Occipital lobe (tissue), 3 donors: ENCODE measurements at places on chromosomes 6 and 20.

DNA sequence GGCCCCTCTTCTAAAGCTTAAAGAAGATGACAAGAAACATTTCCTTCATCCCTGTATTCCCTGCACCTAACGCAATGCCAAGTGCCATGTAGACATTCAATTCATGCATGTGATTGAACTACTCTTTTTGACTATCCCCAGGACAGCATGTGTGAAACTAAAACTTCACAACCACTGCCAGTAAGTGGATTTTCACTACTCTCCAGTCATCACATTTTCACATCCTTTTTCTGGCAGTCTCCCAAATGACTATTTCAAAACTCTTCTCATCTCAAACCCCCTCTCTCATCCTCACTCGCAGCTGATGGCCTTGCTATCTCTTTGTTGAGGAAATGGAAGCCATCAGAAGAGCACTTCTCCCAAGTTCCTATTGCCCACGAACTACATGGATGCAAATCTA is 122.6 kb downstream of the OPRM1 start:
- DNase-seq: no peak

DNA sequence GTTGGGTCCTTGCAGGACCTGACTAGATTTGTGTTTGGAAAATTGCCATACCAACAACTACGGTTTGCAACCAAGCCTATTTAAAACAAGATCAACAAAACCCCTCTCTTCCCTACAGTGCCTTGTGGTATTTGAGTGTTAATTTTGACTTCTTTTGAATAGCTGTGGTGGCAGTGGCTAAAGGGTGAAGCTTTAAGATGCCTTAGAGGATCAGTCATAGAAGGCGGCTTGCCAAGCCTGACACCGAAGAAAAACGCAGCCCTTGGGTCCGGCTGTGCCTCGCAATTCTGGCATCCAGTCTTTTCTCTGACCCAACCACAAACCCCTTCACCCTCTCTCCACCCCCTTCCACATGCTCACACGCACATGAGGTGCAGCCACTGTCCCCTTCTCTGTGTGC is 32.6 kb downstream of the BMP6 start:
- no peak for DNase-seq

DNA sequence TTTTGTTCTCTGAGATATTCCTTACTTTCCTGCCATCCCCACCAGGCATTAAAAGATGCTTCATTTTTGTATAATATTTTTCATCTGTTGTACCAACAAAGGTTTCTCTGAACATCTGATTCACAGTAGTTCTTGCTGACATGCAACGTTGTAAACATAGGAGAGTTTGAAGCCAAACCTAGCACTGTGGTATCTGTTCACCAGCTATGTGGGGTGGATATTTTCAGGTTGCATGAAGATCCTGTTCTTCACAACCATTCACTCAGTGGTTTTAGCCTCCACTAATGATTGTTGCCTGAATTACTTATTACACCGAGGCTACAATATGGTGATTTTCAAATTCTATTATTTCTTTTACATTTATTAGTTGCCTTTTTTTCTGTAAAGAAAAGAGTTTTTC is 56.5 kb downstream of the EYA4 start:
- DNase-seq: no peak

- DNase-seq: no peak
Measured at GRCh38 chr20:44745598-44746366, at the start of gene KCNK15. Gene KCNK15, plus strand, starts transcription at chr20:44745865. Its CDS starts 46 bp downstream, at chr20:44745911.

DNA sequence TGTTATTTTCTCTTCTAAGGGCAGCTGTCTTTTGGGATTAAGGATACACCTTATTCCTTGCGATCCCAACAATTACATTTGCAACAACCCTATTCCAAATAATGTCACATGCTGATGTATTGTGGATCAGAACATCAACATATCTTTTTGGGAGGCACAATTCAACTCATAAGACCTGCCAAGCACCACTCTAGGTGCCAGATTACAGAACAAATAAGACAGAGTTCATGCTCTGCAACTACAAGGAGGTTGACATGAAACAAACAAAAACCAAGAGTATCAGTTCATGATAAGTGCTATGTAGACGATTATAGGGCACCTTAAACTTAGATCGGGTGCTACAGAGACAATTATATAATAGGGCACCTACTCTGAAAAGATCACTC is 203.2 kb upstream of the SGK1 start:
- no peak for DNase-seq

GRCh38 chr6:125818225-125818657 is 27.5 kb downstream of the NCOA7 start:
- no peak for DNase-seq

GRCh38 chr20:62214067-62214466 is 6.0 kb downstream of the HRH3 start:
- no peak for DNase-seq

- DNase-seq: no peak
Measured at GRCh38 chr6:135600086-135600702, 102.7 kb upstream of the AHI1 start.

- DNase-seq: no peak
Measured at GRCh38 chr6:137871831-137872454, 4.9 kb downstream of the TNFAIP3 start.

DNA sequence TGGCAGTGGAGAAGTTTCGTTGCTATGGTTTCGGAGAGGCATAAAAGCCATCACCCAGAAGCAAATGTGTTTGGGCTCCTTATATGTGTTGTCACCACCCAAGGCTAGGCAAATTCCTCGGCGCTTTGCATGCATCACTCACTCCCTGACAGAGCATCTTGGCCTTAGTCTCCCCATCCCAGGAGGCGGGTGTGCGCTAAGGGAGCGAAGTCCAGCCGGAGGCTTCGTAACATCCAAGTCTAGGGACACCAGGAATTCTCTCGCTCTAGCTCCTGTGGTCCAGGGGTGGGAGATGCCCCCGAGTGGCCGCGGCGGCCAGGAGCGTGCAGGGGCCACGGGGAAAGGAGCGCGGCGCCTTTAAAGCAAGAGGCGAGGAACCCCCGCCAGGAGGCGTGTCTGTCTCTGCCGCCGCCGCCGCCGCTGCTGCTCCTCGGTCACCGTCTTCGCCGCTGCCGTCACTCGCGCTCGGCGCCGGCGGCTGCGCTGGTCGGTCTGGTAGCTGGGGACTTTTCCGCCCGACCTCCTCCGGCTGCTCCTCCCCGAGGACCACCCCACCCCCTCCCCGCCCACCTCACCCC is at the start of gene GRIK2:
Gene GRIK2 (plus strand): TSS at position 458 of the 578 bp plus-strand sequence.
- DNase-seq: peak; percentile 36

DNA sequence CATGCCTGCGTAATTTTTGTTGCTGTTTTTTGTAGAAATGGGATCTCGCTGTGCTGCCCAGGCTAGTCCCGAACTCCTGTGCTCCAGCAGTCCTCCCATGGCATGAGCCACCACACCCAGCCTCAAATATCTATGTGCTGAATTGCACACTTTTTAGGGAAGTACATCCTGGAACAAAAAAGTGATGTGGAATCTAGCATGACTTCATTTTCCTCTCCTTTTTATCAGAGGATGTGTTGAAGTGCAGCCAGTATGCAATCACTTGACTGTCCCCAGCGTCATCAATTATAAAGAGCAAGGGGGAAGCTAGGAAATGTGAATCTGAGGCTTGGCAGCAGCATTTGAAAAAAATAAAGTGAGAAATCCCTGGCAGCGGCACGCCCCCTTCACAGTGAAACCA is 6.4 kb upstream of the EXOC2 start:
- DNase-seq: no peak

GRCh38 chr6:92371211-92372208 is 1047.8 kb downstream of the EPHA7 start:
- DNase-seq: no peak

DNA sequence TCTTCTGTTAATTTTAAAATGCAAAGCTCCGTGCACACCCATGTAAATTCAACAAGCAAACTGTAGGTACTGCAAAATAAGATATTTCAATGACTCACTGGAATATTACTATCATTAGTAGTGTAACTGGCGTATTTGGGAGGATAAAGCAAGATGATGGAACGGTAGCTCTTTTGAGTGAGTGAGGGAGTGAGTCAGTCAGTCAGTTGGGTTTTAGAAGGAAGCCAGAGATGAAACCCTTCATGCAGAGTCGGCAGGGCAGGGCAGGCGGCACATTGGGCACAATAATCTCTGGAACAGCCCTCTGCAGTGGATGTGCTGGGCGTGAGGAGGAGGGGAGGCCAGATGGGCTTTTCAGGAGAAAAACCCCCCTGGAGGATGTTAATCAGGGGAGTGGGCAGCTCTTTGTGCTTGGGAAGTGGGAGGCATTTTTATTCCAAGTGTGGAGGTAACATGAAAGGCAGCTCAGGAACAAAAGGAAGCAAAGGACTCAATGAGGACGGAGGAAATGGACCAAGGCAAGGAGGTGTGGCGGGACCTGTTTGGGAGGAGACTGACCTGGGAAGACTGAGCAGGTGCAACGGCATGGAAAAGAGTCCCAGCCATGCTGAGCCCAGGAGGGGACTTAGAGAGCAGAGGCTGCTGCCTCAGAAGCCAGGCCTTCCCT is 171.2 kb downstream of the ZDHHC14 start:
- DNase-seq: no peak

GRCh38 chr6:164085091-164086075 is 670.9 kb downstream of the QKI start:
- peak; percentile 88 for DNase-seq

DNA sequence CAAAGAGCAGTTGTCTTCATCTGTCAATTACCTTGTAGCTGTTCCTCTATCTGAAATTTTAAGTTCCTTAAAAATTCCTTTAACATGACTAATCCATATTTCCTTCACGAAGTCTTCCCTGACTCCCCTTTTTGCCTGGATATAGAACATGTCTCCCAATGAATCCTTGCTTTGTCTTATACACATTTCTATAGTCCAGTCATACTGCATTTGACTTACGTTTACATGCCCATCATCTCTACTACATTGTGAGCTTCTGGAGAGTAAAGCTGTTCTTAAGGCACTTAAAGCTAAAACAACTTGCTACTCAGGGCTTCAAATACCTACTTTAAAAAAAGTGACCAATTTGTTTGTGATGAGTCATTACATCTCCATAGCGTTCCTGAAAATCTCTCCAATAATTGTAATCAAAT is 4.9 kb downstream of the REV3L start:
- DNase-seq: no peak

GRCh38 chr20:5656126-5656525 is 94.1 kb upstream of the SHLD1 start:
- no peak for DNase-seq

DNA sequence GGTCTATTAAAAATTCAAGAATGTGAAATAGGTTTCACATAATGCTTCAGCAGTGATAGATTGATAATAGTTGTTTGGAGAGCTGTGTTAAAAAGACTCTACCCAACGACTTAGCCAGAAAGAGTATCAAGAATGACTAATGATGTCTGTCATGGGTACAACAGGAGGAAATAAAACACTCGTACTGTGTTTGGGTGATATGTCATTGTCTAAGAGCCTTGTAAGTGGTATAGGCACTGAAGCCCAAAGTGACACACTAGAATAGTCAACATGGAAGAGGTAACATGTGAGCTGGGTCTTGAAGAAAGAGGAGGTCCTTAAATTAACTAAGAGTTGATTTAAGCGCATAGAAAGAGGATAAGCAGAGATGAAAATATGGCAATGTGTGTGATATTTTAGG is 471.8 kb upstream of the MAN1A1 start:
- DNase-seq: no peak

DNA sequence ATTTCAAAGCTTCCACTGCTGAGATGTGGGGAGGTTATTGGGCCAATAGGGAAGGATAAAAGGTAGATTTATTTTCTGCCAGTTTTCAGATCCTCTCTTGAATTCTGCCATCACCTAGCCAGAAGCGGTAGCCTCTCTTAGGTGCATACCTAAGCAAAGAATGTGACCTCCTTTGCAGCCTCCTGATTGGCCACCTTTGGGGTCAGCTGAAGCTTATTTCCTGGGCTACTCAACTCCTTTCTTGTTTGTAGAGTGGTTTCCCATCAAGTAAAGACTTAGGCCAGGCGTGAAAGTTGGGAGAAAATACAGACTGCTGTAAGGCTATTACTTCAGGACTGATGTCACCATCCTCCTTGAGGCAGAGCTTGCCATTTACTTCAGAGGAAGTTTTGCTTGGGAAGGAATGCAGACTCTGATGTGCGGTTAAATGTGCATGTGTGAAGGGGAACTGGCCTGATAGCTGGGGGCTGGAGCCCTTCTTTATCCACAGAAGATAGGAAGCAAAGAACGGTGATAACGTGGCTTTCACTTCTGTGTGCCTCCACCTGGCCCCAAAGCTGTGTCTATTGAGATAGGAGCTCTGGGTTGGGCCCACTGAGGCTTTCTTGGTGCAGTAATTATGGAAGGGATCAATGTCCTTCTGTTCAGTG is 70.1 kb downstream of the TRMT11 start:
- no peak for DNase-seq

DNA sequence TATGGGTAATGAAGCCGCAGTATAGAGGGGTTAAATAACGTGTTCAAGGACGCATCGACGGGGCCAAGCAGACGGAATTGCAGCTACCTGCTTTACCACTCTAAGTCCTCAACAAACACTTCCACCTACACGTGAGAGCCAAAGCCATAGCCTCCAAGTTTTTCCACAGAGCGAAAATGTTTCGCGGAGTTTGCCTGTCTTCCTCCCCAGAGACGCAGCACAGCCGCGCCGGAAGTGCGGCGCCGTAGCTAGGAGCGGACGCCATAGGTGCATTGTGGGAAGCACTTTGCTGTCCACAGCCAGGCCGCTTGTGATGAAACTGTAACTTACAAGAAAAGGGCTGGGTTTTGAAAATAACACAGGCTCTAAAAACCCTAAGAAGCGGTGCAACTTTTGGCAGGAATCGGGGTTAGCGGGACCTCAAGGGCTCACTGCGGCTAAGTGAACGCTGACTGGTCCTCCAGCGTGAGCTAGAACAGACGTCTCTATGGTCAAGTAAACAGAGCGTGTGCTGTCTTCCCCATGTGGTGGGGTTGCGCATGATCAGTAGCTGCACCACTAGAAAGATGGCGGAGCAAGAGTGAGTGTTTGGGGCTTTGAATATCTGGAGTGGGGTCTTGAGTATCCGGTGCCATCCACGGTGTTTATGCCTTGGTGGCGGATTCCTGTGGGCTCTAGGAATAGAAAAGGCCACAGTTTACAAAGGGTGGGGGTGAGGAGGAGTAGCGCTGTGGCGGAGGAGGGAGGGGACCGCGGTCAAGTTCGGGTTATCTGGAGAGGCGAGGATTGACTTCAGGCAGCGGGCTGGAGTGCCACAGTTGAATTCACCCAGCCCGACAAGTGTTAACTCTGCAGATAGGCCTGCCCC is at the start of gene RPL7L1:
Gene RPL7L1 (plus strand): TSS at position 245 of the 868 bp plus-strand sequence. CDS start 295 bp downstream, at position 540.
- DNase-seq: peak; percentile 90

DNA sequence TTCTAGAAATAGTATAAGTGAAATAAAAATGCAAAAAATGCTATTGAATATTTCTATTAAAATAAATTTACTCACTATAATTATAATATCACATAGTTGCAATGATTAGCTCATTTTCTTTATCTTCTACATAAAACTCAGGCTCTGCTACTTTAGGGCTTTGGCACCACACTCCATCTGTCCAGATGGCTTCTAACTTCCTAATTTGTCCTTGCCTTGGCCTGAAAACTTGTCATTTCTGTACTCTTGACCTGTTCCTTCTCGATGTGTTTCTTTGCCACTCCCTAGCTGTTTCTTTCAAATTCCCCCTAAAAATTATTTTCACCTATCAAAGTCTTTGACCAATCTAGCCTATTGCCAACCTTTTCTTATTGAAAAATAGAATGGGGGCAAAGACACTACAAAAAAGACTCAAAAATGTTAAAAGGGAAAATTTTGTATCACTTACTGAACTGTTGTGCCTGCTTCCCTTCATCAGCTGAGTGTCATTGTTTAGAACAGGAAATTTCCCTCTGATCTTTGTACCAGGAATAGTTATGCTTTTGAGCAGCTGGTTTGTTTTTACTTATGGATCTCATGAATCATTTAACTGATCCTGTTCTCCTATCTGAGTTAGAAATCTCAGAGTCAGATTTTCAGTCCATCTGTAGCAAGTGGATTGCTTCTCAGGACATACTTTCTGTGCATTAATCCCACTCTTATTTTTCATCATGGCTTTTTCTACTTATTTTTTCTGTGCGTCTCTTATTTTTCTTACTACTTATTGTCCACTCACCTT is 279.2 kb upstream of the CNR1 start:
- no peak for DNase-seq
